ENCODE measurements at places on chromosomes 3 and 15.

GRCh38 chr3:49296781-49297411, 19.9 kb upstream of the C3orf62 start:
- peaks cover 53% of the 10 kb centered on the region for H3K36me3 ChIP-seq
- H3K27me3 ChIP-seq = no peaks in the 10 kb centered on the region
- DNase-seq = no peak
- H3K4me3 ChIP-seq = no peak overlapping the region

GRCh38 chr3:194470615-194471014, 16.2 kb downstream of the ATP13A3 start:
- H3K27me3 ChIP-seq = no peaks in the 10 kb centered on the region
- peaks cover 35% of the 10 kb centered on the region for H3K4me1 ChIP-seq
- DNase-seq = no peak
- H3K27ac ChIP-seq = no peak overlapping the region
- H3K36me3 ChIP-seq = peaks cover 2% of the 10 kb centered on the region

GRCh38 chr15:88465633-88466224, 1.5 kb downstream of the MRPL46 start:
- peak; percentile 58 for DNase-seq
- peak overlapping the region; percentile 86 for H3K4me3 ChIP-seq
- peaks cover 32% of the 10 kb centered on the region for H3K36me3 ChIP-seq
- peak overlapping the region; percentile 98 for H3K27ac ChIP-seq
- peaks cover 19% of the 10 kb centered on the region for H3K4me1 ChIP-seq

DNA sequence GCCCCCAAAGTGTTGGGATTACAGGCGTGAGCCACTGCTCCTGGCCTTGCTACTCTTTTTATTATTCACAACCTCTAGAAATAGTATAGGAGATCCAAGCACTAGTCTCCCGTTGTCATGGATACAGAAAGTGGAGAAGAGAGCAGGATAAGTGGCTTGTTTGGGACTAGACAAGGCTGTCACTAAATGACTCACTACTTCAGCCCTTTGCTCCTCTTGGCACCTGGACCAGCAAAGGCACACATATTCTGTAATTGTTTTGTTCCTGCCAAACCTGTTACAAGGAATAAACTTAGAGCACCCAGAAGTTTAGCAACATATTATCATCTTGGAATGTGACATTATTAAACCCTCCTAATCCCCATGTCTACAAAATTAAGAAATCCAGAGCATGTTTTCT, 427.2 kb upstream of the THBS1 start:
- H3K4me1 ChIP-seq = no peaks in the 10 kb centered on the region
- peaks cover 8% of the 10 kb centered on the region for H3K27me3 ChIP-seq
- no peak for DNase-seq
- H3K4me3 ChIP-seq = no peak overlapping the region
- no peak overlapping the region for H3K27ac ChIP-seq

GRCh38 chr3:186997061-186997460, 66.7 kb downstream of the ST6GAL1 start:
- peaks cover 48% of the 10 kb centered on the region for H3K4me1 ChIP-seq
- DNase-seq = no peak
- peaks cover 18% of the 10 kb centered on the region for H3K36me3 ChIP-seq
- H3K27me3 ChIP-seq = no peaks in the 10 kb centered on the region
- no peak overlapping the region for H3K27ac ChIP-seq
- no peak overlapping the region for H3K4me3 ChIP-seq

DNA sequence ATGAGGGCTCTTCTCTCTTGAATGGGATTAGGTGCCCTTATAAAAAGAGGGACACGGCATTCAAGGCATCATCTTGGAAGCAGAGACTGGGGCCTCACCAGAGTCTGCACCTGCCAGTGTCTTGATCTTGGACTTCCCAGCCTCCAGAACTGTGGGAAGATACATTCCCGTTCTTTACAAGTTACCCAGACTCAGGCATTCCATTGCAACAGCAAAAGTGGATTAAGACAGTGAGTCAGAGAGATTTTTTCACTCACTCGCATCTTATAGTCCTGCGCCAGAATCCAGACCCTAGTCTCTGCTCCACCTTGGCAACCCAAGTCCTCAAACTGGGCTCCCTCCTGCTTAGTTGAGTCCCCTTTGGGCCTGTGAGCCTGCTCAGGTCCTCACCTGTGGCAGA, 2.7 kb downstream of the LCTL start:
- H3K27ac ChIP-seq = no peak overlapping the region
- H3K4me3 ChIP-seq = no peak overlapping the region
- peaks cover 5% of the 10 kb centered on the region for H3K4me1 ChIP-seq
- DNase-seq = no peak

GRCh38 chr3:54083921-54084320, 38.4 kb upstream of the CACNA2D3 start:
- no peak overlapping the region for H3K4me3 ChIP-seq
- peaks cover 2% of the 10 kb centered on the region for H3K4me1 ChIP-seq
- H3K27ac ChIP-seq = no peak overlapping the region
- peaks cover 17% of the 10 kb centered on the region for H3K27me3 ChIP-seq
- no peaks in the 10 kb centered on the region for H3K36me3 ChIP-seq

GRCh38 chr15:37764733-37765191, 169.7 kb upstream of the TMCO5A start:
- peaks cover 5% of the 10 kb centered on the region for H3K4me1 ChIP-seq
- H3K27ac ChIP-seq = no peak overlapping the region
- H3K27me3 ChIP-seq = peaks cover 2% of the 10 kb centered on the region
- H3K4me3 ChIP-seq = no peak overlapping the region
- no peaks in the 10 kb centered on the region for H3K36me3 ChIP-seq
- DNase-seq = peak; percentile 48

DNA sequence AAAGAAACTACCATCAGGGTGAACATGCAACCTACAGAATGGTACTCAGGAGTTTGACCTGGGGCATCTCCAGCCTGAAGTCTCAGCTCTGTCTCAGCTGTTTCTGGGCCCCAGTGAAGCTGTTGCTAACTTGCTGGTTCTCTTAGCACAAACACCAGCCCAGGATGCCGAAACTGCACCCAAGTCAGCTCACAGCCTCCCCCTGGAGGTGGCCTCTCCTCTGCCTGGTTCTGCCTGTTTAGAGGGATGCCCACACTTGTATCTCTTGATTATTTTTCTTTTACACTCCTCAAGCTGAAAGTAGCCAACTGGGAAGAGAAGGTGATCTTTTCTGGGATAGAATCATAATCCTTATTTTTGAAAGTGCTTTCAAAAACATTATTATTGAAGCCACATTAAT, 289.0 kb upstream of the RASGRP1 start:
- no peaks in the 10 kb centered on the region for H3K4me1 ChIP-seq
- no peak overlapping the region for H3K27ac ChIP-seq
- no peaks in the 10 kb centered on the region for H3K36me3 ChIP-seq
- peak; percentile 45 for DNase-seq
- H3K27me3 ChIP-seq = peaks cover 12% of the 10 kb centered on the region
- H3K4me3 ChIP-seq = no peak overlapping the region

GRCh38 chr3:147216143-147216673, 190.1 kb downstream of the ZIC4 start:
- no peak overlapping the region for H3K27ac ChIP-seq
- no peak overlapping the region for H3K4me3 ChIP-seq
- no peaks in the 10 kb centered on the region for H3K4me1 ChIP-seq
- H3K36me3 ChIP-seq = no peaks in the 10 kb centered on the region
- DNase-seq = no peak
